Activated T-cell treated with anti-CD3 and anti-CD28 coated beads for 24 hours (primary cell): ENCODE measurements at places on chromosomes 7 and 10.

GRCh38 chr7:73452999-73453635, 19.5 kb downstream of the FZD9 start:
- no peak for DNase-seq

- DNase-seq = no peak
These were observed 673.8 kb downstream of the INHBA start for GRCh38 chr7:41029072-41029499.

DNA sequence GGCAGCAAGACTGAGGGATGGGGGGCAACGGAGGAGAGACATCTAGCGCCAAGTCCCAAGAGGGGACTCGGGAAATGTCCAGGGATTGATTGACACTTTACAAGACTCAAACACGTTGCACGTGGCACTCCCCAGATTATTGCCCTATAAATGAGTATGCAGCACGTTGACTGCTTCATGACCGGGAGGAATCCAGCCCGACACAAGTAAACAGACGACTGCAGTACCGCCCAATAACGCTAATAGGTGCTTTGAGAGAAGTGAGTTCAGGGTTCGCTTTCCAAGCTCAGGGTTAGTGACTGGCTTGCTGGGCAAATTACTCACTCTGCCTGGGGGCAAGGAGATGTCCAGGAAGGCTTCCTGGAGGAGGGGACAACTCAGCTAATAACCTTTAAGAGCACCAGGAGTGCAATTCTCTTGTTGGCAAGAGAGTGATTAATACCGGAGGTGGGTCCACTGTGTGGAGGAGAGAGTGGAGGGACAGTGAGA, 73.3 kb upstream of the MYL10 start:
- no peak for DNase-seq

- DNase-seq = no peak
These were observed 172.6 kb upstream of the CACNA2D1 start for GRCh38 chr7:82616059-82616728.

GRCh38 chr7:98278936-98279335, 2.5 kb upstream of the BRI3 start:
- DNase-seq = no peak

DNA sequence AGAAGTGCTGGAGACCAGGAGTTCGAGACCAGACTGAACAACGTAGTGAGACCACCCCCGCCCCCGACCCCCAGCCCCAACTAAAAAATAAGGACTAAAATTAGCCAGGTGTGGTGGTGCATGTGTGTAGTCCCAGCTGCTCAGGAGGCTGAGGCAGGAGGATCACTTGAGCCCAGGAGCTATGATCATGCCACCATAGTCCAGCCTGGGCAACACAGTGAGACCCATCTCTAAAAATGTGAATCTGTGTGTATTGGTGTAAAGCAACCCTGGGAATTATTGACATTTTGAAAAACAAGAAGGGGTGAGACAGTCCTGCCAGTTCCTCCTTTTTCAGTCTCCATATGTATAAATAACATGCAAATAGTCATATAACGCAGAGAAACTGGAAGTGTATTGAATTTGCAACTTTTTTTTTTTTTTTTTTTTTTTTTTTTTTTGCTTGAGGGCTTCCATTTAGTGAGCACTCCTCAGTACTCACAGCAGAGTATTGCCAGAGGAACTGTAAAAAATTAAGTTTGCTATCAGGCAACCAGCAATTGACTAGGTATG, 3.4 kb upstream of the ITGB1 start:
- no peak for DNase-seq

DNA sequence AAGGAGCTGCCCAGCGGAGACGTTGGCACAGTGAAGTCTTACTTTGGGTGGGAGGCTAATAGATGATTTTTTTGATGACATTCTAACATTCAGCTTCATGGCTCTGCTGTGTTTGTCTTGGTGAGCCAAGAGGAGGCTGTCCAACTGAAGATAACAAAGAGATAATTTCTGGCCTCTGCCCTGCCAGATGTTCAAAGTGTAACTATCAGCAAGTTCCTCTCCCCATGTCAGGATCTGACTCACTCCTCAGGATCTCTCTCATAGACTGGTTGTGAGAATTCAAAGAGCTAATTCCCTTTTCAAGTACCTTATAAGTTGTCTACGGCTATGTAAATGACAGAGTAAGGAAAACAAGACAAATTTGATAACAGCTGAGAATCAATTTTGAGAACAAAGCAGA, 1340.9 kb downstream of the XPNPEP1 start:
- no peak for DNase-seq

GRCh38 chr7:101377189-101377736, 14.6 kb downstream of the COL26A1 start:
- DNase-seq = no peak

GRCh38 chr7:18896343-18896975, 221.0 kb downstream of the TWIST1 start:
- no peak for DNase-seq

DNA sequence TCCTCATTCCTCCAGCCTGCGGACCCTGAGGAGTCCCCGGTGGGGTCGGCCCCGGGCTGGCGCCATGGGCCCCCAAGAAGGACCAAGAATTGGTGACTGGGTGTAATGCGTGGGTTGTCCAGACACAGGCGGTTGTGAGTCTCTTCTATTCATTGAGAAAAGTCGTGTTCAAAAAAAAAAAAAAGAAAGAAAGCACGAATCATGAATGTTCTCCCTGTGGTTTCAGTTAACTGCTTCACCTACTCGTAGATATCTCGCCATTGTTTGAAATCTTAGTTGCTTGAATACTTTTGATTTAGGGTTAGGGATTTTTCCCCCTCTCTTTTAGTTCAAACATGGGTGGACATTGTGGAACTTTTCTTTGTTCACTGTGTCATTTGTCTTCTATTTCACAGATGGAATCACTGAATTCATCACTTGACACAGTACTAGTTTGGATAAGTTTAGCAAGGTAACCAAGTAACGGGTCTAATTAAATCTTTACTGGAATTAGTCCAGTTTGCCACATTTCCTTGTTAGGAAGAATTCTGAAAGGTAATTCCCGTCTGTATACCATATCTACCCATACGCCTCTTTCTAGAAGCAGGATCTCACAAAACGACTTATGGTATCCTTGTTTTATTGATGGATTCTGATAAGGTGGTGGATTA, 775 bp downstream of the STARD3NL start:
- DNase-seq = no peak

- DNase-seq = no peak
These were observed 45.6 kb downstream of the TPST1 start for GRCh38 chr7:66250711-66251110.

DNA sequence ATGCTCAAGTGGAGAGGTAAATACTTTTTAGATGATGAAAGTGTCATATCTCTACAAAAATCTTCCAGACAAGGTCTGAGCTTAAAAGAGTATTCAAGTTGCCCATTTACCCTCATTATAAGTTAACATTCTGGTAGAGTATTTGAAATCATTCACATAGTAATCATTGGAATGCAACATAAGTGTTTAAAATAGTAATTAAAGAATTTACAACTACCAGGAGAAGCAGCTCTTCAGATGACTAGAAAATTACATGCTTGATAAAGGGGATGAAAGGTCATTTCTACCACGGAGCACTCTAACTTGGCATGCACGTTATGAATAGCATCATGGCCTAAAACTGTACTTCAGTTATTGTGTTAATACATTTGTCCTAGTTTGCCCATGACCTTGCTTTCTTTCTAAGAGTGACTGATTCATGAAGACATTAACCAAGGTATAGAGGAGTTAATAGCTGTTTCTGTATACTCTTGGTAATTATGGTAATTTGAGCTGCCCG, 120.0 kb downstream of the SEMA3E start:
- DNase-seq = no peak

GRCh38 chr10:126798649-126799048, 106.6 kb upstream of the DOCK1 start:
- no peak for DNase-seq

GRCh38 chr7:28626624-28627262, 214.4 kb downstream of the CREB5 start:
- peak; percentile 6 for DNase-seq

DNA sequence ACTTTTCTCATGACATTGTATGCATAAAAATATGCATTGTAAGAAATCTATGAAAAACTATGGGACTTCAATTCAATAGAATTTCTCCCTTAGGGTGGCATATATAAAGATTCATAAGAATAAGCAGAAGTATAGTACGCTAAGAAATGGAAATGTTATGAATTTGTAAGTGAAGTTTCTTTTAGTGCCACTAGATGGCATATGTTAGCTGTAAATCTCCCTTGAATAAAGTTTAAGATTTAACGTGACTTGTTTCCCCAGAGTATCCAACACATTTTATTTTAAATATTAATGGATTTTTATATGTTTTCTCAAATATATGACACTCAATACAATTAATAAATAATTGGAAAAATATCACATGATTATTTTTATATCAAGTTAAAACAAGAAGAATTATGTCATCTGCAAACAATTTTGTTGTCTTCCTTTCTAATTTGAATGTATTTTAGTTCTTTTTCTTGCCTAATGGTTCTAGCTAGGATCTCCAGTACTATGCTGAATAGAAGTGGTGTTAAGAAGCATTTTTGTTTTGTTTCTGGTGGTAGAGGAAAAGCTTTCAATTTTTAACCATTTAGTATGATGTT, 287.2 kb downstream of the HGF start:
- DNase-seq = no peak

DNA sequence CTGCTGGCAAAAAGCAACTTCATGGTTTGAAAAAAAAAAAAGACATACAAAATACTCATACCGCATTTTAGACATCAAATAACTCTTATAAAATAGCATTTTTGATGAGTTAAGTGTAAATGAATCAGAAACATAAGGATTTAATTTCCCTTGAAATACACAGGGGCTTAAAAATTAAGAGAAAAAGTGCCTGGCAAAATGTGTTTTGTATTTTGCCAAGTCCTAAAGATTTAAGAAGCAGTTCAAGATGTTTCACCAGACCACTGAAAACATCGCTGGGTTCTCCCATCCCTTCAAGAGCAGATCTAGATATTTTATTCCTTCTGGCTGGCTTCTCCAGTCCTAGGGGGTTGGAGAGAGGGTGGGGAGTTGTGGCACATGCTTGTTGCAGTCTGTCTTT, 396.4 kb downstream of the INHBA start:
- DNase-seq = no peak

DNA sequence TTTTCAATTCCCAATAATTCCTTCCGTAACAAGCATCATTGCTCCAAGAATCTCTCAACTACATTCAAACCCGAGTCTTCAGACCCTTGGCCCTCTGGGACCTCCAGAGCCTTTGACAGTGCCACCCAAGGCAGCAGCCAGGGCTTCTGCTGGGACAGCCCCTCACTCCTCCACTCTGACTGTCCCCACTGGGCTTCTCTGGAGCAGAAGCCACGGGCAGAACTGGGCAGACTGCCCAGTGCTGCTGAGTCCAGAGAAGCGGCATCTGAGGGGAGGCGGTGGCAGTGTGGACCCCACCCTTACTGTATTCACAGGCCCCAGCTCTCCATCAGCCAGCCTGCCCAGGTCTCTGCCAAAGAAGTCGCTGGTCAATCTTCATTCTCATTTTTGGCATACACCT, 8.8 kb downstream of the CYREN start:
- no peak for DNase-seq

DNA sequence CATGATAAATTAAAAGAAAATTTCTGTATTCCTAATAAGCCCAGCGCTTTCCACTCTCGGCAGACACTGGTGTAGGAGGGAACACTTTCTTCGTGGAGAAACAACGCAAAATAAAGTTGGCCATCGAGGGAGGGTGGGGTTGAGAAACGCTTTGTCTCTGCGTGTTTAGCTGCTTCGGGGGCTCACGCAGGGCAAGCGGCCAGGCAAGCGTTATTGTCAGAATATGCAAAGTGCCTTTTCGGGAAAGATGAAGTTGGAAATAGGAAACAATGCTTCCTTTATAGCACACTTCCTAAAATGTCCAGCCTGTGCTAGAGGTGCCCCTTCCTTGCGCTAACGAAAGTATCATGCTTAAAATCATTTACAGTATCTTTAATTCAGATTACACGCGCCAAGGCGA, 1.9 kb upstream of the EBF3 start:
- no peak for DNase-seq

GRCh38 chr10:127802531-127803095, 65.6 kb downstream of the FOXI2 start:
- no peak for DNase-seq

DNA sequence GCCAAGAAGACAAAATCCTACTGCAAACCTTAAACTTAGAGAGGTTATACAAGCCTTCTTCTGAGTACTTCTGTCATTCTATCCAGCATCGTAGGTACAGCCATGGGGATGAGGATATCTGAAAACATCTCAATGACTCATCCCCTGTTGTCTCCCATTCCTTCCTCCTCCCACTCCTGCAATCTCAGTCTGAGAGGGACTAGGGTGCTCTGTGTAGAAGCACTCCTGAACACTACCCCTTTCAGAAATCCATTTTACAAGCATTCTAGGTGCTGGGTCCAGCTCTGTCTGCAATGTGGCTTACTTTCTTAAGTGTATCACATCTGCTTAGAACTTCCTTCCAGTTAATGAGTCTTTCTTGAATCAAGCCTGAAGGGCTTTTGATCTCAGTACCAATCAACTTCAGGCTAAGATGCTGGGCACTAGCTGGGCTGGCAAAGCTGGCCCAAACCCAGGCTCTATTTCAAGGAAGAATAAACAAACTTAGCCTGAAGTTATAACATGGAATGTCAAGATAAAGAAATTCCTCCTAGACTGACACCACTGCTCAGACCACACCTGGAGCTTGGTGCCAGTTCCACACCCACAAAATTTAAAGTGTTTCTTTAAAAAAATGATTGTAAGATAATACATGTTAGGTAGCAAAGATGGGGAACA, 270.3 kb upstream of the AOAH start:
- no peak for DNase-seq

GRCh38 chr7:128155100-128155740, 85.9 kb upstream of the LEP start:
- DNase-seq = no peak

DNA sequence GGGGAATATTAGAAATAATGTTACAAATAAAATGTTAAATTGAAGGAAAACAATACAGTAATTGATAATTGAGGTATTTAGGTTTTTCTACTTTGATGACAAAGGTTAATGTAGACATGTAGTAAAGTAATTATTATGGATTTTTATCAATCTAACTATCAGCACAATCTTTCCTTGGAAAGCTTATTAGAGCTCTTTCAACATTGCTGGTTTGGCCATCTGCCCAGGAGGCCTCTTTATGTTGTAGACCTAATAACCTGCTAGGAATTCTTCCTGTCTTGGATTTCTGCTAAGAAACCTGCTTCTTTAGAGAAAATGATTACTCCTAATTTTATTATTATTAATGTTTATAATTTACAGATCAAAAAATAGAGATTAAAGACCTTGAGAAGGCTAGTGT, 78.9 kb downstream of the CHRM2 start:
- no peak for DNase-seq

DNA sequence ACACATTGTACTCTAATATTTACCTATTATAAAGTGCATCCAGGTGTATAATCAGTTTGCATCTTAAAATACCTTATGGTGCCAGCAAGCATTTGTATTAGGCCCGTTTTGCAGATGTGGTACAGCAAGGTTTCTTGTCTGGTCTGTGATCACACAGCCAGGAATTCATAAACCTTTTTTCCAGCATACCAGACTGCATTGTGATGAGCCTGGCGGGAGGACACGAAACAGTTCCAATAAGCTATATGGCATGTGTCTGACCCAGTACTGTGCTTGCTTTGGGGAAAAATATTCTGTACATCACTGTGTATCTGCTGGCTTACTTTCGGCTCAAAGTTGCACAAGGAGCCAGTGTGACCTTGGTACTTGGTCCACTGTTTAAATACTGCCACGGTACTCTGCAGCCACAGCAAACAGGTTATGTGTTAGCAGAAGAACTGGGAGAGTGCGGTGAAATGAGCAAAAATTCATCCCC, 36.3 kb downstream of the CHN2 start:
- DNase-seq = no peak
